NCI-H1105 (cell line): ENCODE measurements at places on chromosomes 4 and X.

- no peak for DNase-seq
These were observed 55.9 kb downstream of the AMOT start for GRCh38 chrX:112784692-112785091.

DNA sequence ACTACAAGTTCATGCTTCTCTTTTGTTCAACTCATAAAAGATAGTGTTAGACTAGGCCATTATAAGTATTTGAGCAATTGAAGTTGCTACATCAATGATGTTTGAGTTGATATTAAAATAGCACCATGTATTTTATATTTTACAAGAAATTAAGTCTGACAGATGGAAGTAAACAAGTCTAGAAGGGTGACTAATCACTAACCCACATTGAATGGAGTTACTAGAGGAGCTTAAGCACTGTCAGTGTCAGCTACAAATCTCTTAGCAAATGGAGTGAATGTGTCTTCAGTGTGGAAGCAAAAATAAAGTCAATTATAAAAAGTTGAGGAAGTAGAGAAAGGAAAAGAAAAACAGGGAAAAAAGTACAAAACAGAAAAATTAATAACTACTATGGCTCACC, 592.5 kb downstream of the PCDH18 start:
- DNase-seq: no peak

DNA sequence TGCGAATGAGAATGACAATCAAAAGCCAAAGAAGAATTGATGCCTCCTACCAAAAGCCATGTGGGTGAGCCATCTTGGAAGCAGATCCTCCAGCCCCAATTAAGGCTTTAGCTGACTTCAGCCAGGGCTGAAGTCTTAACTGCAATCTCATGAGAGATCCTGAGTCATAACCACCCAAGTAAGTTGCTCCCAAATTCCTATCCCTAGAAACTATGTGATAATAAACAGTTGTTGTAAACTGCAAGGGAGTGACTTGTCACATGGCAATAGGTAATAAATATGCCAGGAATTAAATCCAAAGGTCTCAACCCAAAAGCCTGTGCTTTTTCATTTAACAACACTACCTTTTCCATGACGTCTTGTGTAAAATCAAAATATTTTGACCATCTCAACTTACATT, 154.2 kb upstream of the TBL1X start:
- no peak for DNase-seq

- no peak for DNase-seq
These were observed 987.7 kb upstream of the GRIA3 start for GRCh38 chrX:122196343-122196742.

DNA sequence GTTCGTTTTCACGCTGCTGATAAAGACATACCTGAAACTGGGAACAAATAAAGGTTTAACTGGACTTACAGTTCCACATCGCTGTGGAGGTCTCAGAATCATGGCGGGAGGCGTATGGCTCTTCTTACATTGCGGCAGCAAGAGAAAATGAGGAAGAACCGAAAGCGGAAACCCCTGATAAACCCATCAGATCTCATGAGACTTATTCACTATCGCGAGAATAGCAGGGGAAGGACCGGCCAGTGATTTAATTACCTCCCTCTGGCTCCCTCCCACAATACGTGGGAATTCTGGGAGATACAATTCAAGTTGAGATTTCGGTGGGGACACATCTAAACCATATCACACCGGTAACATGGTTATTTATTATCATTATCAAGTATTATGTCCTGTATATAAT, 2204.5 kb downstream of the ARAP2 start:
- DNase-seq: no peak
